ENCODE measurements at places on chromosomes 5 and 9.

DNA sequence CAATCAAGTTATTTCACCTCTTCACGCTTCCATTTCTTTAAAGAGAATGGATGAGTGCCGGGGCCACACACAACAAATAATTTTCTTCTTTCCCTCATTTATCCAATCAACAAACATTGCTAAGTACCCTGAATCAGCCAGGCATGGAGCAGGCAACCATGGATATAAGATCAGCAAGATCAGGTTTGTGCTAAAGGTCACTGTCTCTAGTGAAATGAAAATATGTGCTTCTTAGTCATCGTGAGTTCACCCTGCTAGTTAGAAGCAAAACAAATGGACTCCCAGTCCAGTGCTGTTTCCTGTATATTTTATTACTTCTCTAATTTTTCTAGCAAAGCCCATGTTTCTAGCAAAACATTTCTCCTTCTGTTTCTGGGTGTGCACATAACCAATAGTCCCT is 629.2 kb downstream of the BNC2 start:
- DNase-seq: no peak

DNA sequence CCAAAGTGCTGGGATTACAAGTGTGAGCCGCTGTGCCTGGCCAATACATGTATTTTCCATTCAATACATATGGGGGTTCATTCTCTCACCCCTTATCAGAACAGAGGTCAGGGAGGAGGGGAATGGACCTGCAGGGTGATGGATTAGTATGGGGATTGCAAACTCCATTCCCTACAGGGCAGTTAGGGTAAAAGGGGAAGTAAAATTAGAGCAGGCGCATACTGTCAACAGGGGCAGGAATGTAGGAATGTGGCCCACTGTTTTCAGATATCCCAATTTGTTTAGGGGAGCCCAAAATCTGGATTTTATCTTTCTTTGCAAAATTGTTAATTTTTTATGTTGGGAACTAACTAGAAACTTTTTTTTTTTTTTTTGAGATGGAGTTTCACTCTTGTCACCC is 46.4 kb upstream of the SLC44A1 start:
- no peak for DNase-seq

DNA sequence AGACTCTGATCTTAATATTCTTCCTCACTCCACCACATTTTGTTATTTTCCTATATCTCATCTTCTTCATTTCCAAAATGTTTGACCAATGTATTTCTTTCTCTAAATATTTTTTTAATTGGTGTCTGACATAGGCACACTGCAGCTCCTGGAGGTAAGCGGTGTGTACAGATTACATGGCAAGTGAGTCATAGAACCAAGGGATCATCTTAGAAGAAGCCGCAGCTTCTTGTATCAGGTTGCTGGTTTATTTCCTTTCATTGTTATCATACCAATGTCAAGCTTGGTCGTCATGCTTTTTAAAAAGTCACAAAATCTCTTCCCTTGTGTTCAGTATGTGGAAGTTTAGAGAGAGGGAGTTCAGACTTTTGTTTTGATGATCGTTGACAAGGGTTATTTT is 526.1 kb upstream of the CDH18 start:
- DNase-seq: no peak

DNA sequence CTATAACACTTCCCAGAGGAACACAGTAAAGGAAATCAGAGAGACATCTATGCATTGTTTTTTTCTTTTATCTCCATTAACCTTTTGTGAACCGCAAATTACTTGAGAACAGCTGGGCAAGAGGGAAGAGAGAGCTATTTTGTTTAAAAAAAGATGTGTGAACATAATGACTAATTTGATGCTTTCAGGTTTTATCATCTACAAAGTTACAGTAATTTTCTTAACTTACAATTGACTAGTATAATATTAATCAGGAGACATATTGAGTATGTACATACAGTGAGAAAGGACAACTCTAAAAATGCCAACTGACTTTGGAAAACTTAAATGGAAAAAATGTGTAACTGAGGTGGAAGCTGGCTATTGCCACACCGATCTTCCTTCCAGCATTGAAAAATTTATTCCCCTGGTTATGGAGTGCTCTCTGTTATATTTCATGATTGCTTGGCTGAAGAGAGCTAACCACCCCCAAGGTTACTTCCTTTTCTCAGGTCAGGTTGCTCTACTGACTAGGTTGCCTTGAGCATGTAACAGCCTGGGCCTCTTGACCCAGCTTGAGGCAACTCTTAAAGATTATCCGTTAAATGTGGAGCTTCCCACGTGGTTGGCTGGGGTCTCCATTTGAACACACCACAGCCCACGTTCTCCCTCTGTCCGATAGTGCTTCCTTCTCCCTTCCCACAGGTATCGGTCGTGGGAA is 62.6 kb upstream of the C6 start:
- no peak for DNase-seq

- no peak for DNase-seq
Observed at GRCh38 chr5:1316588-1317340, 21.9 kb upstream of the TERT start.

- DNase-seq: no peak
Observed at GRCh38 chr9:10443868-10444204, 169.0 kb downstream of the PTPRD start.

- DNase-seq: no peak
Observed at GRCh38 chr9:117678871-117679270, 25.3 kb upstream of the TLR4 start.

GRCh38 chr9:115229496-115229895 is 111.5 kb upstream of the TNC start:
- no peak for DNase-seq

- DNase-seq: no peak
Observed at GRCh38 chr9:20788526-20789451, 104.7 kb downstream of the FOCAD start.

- no peak for DNase-seq
Observed at GRCh38 chr5:159067201-159067600, 32.5 kb downstream of the EBF1 start.

GRCh38 chr5:126846744-126847455 is 70.0 kb downstream of the LMNB1 start:
- DNase-seq: no peak

GRCh38 chr5:77104813-77105212 is 17.7 kb upstream of the ZBED3 start:
- no peak for DNase-seq

DNA sequence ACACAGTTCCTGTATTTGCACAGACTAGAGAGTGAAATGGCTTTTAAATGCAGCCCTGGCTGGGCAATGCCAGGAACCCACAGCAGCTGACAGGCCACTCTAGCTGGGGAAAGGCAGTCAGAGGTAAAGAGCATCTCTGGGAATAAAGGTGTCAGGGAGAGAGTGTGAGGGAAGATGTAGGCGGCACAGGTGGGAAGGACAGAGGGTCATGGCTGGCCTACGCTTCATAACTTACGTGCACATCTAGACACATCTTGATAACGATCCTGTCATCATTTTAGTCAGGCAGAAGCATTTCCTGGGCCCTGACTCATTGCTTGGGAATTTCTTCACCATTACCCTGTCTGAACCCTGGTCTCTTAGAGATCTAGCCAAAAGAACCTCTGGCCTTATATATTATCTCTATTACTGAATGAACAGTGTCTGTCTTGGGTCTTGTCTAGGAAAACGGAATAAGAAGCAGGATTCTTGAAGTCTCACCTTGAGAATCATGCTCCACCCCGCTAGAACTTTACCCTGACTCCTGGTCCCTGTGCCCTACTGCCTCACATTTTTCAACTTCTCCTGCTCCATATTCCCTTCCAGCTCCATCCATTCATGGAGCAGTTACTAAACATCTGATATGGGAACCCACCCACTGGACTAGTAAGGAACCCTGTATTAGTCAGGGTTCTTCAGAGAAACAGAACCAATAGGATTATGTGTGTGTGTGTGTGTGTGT is 106.4 kb upstream of the ELL2 start:
- peak; percentile 64 for DNase-seq

DNA sequence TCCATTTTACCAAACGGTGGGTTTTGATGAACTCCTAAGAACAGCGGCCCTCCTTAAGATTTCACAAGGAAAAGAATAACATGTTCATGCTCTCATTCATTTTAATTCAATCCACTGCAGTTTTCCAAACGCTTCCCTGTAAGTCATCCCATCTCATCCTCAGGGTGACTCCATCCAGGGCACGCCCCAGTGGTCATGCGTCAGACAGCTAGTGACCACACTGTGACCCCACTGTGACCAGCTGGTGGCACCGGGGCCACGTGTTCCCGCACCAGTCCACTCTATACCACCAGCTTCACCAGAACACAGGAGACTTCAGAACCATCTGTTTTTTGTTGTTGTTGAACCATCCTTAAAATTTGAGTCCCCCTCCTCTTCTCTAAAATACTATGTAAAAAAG is 14.3 kb downstream of the ATPSCKMT start:
- no peak for DNase-seq

- no peak for DNase-seq
Observed at GRCh38 chr5:144060598-144060997, 109.9 kb downstream of the YIPF5 start.

- DNase-seq: no peak
Observed at GRCh38 chr9:72044095-72044494, 16.3 kb downstream of the C9orf57 start.

DNA sequence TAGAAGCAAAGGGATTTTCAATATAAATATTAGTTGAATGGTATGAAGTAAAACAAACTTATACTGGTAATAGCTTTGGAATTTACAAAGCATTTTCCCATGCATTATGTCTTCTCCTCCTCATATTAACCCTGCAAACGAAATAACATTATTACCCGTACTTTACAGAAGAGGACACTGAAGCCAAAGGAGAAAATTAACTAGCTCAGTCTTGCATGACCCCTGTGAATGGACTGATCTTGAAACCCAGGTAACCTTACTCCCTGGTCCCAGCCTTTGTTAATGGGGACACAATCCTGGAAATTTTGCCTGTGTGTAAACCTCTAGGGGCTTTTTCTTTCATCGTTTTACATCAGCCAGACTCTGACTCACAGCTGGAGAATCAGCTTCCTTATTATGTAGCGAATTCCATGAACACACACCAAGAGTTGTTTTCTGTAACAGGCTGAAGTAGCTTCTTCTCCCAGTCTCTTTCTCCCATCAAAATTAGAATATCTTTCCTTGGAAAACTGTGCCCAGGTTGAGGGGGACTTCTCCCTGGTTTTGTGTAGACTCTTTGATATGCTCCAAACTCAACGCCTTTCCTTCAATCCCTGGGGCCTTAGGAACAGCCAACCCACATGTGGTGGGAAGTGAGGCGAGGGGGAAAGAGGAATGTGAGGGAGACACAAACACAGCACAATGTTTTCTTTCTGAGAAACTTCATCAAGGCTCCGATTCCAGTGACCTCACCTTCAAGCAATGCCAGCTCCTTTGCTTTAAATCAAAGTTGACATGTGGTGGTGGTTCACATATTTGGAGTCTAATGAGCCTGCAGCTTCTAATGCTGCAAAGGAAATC is 480.9 kb upstream of the PAPPA start:
- DNase-seq: no peak

DNA sequence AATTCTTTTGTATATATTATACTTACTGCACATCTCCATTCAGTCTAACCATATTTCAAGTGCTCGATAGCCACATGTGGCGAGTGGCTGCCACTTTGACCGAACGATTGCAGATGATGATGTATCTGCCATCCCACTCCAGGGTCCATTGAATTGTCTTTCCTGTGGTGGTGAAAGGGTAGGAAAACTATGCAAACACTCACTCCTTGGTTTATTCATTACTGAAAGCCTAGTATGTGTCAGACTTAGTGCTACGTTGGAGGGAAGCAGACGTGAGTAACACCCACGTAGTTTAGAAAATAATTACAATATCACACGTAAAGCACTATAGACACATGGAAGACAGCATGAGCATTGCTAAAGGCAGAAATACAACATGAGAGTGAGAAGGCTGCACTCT is 353.7 kb downstream of the CSNK1G3 start:
- DNase-seq: no peak

DNA sequence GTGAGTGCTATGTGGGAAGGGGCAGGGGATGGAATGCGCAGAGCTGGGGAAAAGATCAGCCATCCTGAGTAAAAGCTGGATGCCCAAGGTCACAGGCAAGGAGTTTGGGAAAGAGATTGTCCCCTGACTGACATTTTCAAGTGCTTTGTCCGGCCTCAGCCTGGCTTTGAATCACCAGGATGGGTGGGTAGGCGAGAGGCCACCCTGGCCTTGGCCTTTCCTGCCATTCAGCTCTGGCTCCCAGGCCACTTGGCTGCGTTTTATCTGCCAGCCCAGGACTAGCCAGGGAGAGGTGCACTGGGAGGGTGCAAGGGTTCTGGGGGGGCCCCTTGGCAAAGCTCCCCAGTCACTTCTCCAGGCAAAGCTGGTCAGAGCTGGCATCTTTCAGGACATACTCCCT is 37.4 kb upstream of the SYNPO start:
- no peak for DNase-seq

DNA sequence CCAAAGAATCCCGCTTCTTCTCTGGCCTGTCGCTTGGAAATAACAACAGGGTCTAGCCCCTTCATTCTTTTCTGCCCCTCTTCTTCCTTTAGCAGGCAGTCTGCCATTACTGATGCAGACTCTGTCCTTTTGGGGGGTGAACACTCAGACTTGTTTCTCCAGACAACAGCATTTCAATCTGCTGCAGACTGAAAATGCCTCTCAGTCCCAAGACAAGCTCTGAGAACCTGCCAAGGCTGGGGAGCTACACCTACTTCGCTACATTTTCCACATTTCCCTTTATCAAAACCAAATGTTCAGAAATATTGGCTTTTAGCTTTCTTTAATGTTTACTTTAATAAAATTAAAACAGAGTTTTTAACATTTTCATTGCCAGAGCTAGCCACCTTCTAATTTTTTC is 152.4 kb downstream of the MPDZ start:
- no peak for DNase-seq

DNA sequence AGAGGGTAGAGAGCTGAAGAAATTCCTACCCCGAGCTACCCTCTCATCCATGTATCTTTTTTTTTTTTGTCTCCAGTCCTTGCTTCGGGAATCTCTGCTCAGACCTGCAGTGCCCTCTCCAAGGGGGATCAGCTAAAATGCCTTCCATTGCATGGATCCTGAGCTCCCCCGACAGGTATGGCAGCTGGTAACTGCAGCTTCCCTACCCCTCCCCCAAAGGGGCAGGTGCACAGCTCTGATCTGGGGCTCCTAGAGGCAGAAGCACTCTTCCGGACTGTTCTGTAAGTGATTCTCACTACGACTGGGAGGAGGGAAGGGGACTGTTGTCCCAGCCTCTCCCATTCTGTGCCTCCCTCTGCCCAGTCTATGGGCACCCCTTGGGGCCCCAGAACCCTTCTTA is 169.6 kb downstream of the MELK start:
- DNase-seq: no peak

GRCh38 chr9:124231095-124231737 is 26.5 kb upstream of the NEK6 start:
- no peak for DNase-seq

GRCh38 chr5:30725073-30725472 is 468.4 kb upstream of the CDH6 start:
- DNase-seq: peak; percentile 84

GRCh38 chr9:125747765-125748445 is 732 bp downstream of the PBX3 start:
- peak; percentile 66 for DNase-seq

Data from suppressor macrophage (primary cell).